ENCODE measurements at places on chromosomes 5 and 9. TPM values are rescaled to one million over a fixed set of nuclear protein-coding genes. Genes with fewer than 3 reads are reported as not detected.

Gene TYRP1
- total RNA-seq = not detected

Gene THBS4
- 12.8 TPM for total RNA-seq

Gene VCP
- 375 TPM for total RNA-seq

Gene FCN2
- not detected for total RNA-seq

DNA sequence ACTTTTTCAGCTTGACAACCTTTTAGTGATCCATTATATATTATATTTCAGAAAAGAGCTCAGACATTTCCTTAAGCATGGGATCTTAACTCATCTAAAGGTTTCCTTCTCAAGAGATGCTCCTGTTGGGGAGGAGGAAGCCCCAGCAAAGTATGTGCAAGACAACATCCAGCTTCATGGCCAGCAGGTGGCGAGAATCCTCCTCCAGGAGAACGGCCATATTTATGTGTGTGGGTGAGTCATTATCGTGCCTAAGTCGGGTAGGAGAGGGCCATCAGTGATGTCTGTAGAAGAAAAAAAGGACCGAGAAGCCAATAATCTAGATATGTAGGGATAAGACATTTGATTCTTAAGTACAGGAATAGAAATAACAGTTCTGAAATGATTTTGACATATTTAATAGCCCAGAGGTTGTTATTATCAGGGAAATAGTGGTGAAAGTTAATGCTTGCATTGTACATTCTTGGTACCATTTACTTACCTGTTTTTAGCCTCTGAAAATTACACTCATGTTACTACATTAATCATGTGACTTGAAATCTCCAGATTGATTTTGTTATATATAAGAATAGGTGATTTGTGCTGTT lies 28.2 kb downstream of the MTRR start:
- peaks cover 71% of the 10 kb centered on the region for H3K36me3 ChIP-seq
- H3K27ac ChIP-seq = no peak overlapping the region
- no peaks in the 10 kb centered on the region for H3K4me1 ChIP-seq
- H3K27me3 ChIP-seq = no peaks in the 10 kb centered on the region

DNA sequence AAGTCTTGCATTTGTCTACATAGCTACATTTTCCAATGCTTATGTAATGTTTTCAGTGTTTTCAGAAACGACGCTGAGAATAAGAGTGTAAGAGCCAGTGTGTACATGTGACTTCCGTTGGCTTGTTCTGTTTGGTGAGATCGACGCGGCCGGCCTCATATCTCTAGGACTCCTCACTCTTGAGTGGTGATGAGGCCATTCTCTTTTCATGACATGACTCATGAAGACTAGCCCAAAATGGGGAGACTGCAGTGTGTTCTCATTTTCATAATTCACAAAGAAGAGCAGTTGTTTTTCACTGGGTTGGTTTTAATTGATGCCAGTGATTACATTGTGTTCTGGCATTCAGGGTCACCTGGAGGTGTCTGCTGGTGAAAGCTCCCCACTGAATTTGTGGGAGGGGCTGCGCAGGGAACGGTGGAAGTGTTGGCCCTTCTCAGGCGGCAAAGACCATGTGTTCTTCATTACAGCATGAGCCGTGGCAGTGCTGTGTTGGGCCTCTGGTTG lies 131.5 kb upstream of the OTULINL start:
- H3K36me3 ChIP-seq = no peaks in the 10 kb centered on the region
- H3K4me1 ChIP-seq = peaks cover 4% of the 10 kb centered on the region
- no peak overlapping the region for H3K27ac ChIP-seq
- H3K4me3 ChIP-seq = no peak overlapping the region

GRCh38 chr5:170186156-170186555 lies 46.6 kb upstream of the C5orf58 start:
- H3K4me1 ChIP-seq = 0 out of 2 replicates have a peak, but pooled peaks cover 2% of the 10 kb centered on the region
- H3K27me3 ChIP-seq = no peaks in the 10 kb centered on the region
- H3K27ac ChIP-seq = no peak overlapping the region
- DNase-seq = no peak
- H3K4me3 ChIP-seq = no peak overlapping the region

Gene ENHO
- total RNA-seq = 12.2 TPM

DNA sequence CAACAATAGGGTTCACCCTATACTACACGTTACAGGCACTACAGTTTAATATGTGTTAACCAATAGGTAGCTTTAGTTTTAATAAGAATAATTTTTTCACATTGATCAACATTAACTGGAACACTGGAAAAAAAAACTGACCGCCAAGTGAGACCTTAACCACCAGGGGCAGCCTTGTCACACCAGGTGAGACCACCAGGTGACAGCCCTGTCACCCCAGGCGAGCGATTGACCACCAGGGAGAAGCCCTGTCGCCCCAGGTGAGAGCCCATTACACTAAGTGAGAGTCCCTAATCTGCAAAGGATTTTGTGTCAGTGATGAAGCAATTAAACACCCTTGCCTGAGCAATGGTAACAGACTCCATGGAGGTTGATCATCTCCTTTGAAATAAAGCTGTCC lies 75.4 kb upstream of the SYK start:
- H3K27me3 ChIP-seq = no peaks in the 10 kb centered on the region
- no peak overlapping the region for H3K4me3 ChIP-seq
- H3K36me3 ChIP-seq = no peaks in the 10 kb centered on the region
- H3K27ac ChIP-seq = no peak overlapping the region
- H3K4me1 ChIP-seq = no peaks in the 10 kb centered on the region

Gene IFNA21
- not detected for total RNA-seq

GRCh38 chr5:20248118-20248517 lies 260.1 kb upstream of the CDH18 start:
- no peaks in the 10 kb centered on the region for H3K4me1 ChIP-seq
- H3K27me3 ChIP-seq = no peaks in the 10 kb centered on the region
- no peak overlapping the region for H3K4me3 ChIP-seq
- no peaks in the 10 kb centered on the region for H3K36me3 ChIP-seq
- DNase-seq = no peak
- H3K27ac ChIP-seq = no peak overlapping the region

Gene AJM1
- 0.86 TPM for total RNA-seq

DNA sequence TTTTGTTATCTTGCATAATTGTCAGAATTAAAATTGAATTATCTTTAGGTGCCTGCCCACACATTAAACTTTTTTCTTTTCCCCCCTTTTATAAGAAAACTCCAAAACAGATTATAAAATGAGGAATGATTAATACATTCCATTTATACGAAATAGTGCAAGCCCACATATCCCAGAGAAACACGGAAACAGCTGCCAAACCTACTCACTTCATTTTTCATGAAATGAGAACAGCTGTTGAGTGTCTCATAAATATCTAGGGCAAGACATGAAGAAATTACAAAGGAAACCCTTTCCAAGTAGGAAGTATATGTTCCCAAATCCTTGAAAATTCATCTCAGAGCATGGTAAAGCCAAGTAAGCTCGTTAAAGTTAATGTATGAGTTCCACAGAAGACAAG lies 459.4 kb upstream of the NMUR2 start:
- DNase-seq = no peak
- no peaks in the 10 kb centered on the region for H3K36me3 ChIP-seq
- no peak overlapping the region for H3K4me3 ChIP-seq
- no peaks in the 10 kb centered on the region for H3K4me1 ChIP-seq

Gene GGTA1
- not detected for total RNA-seq

Gene PDCD1LG2
- not detected for total RNA-seq

GRCh38 chr5:131505237-131505908 lies 129.7 kb downstream of the RAPGEF6 start:
- no peak for DNase-seq
- H3K27ac ChIP-seq = no peak overlapping the region
- H3K4me3 ChIP-seq = no peak overlapping the region
- no peaks in the 10 kb centered on the region for H3K4me1 ChIP-seq

DNA sequence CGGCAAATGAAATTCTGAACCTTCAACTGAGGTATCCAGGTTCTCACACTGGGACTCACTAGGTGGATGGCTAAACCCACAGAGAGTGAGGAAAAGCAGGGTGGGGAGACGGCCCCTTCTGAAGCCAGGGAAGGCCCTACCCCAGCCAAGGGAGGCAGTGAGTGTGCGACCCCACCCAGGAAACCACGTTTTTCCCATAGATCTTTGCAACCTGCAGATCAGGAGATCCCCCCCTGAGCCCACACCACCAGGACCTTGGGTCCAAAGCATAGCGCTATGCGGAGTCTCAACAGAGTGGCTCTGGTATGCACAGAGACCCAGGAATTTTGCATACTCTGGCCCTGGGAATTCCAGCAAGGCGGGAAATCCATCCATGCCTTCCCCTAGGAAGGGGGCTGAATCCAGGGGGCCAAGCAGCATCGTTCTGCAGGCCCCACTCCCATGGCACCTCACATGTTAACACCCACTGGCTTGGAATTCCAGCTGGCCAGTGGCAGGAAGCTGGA lies 19.9 kb downstream of the DTWD2 start:
- H3K36me3 ChIP-seq = no peaks in the 10 kb centered on the region
- H3K27me3 ChIP-seq = no peaks in the 10 kb centered on the region

Gene CIZ1
- total RNA-seq = 107 TPM

Data from H1 (cell line).